ENCODE measurements at places on chromosomes 5 and 9.

DNA sequence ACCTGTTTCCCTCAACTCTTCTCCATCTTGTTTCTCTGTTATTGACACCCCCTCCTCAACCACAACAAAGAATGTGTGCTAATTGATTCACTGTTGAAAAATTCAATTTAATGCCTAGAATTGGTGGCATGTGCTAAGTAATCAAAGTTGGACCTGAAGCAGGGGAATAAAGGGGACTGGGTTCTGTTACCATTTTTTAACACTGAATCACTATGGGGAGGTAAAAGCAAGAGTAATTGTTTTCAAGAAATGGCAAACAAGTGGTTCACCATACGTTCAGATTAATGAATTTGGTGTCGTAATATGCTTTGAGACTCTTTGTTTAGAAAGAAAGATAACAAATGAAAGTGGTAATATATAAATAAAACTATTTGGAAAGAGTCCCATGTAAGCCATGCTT, 17.0 kb upstream of the SSBP2 start:
- no peak for DNase-seq

DNA sequence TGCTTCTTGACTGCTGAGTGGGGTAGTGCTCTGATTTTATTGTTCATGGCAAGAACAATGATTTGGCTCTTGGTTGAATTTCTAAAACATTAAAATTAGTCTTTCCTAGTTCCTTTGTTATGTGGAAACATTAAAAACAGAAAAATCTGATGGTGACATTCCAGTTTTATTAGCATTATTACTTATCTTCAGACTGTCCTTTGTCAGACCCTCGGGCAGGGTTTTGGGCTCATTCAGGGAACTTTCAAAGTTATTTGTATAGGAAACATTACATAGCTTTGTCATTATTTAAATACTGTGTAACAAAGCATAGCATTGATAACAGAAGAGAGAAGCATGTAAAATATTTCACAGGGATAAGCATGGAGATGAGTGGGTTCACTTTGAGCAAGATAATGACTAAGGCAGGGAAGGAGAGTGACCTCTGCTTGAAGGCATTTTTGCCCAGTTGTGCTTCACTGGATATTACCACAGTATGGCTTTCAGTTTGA, 119.9 kb downstream of the KDM4C start:
- no peak for DNase-seq

DNA sequence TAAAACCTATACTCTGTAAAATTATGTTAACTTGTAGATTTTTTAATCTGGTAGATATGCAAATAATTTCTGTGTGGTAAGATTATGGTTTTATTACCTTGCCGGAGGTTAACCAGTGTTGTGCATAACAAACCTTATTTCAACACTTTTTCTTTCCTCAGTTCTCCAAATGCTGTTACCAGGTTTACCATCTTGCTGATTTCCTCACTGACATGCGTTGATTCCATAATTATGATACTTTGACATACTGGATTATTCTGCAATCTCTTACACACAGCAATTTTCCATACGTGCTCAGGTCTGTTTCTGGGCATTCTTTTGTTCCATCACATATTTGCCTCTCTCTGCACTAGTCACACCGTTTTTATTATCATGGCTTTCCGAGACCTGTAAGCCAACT, 77.6 kb downstream of the TTC39B start:
- DNase-seq = no peak

DNA sequence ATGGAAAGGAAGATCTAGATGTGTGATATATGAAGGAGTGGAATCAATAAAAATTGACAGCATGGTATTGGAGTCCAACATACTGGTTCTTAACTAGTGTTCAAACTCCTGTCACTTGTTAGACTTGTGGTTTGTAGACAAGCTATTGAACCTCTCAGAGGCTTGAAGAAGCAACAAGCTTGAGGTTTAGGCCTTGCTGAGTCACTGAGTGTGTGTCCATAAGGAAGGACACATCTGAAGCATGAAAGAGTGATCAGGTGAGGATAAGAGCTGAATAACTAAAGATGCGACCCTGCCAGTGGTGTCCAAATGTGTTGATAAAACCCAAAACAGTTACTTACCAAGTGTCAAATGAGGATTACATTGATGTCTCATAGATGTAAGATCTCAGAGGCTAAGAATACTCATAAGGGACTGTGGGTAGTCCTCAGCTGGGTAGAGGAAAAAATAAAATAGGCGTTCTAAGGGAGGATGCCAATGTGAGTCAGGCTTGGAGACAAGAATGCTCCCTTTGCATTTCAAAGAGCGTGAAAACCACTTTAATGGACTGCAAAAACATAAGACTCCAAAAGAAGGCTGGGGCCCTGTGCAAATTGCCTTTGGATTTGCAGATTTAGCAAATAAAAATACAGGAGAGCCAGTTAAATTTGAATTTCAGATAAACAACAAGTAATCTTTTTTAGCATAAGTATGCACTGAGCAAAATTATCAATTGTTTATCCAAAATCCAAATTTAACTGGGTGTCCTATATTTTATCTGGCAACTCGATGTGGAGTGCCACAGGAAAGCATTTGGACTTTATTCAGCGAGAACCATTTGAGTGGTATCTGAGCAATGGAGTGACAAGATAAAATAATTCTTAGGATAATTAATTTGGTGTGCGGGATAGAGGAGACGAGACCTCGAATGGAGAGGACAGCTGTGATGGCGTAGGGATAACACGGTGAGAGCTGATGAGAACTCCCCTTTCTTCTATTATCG, 757.3 kb upstream of the WWC1 start:
- no peak for DNase-seq

- peak; percentile 95 for DNase-seq
These were observed 111.8 kb downstream of the CARTPT start for GRCh38 chr5:71830681-71831539.

DNA sequence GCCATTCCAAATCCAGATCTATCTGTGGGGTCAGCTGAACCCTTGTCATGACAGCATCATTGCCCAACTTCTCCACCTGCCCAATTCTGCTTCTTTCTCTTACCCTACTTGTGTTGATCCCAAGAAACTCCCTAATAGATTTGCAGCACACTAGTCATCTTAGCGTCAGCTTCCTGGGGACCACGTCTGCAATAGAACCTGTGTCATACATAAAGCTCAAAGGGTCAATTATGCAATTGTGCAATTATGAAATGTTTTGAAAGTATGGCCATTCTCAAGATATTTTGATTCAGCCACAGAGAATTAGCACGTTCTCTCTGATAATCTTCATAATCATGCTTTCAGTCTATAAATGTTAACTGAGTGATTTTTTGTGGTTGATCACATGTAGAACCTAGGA, 87.4 kb upstream of the PAPPA start:
- no peak for DNase-seq

GRCh38 chr9:107539427-107540163, 50.0 kb upstream of the KLF4 start:
- DNase-seq = no peak
